ENCODE measurements at places on chromosomes 16 and 17. TPM values are rescaled to one million over a fixed set of nuclear protein-coding genes. Genes with fewer than 3 reads are reported as not detected.
A peak's percentile ranks its signal among the peaks of the same experiment; 100 is the strongest.

GRCh38 chr17:69503711-69504110 is 89.2 kb downstream of the MAP2K6 start:
- DNase-seq = no peak

DNA sequence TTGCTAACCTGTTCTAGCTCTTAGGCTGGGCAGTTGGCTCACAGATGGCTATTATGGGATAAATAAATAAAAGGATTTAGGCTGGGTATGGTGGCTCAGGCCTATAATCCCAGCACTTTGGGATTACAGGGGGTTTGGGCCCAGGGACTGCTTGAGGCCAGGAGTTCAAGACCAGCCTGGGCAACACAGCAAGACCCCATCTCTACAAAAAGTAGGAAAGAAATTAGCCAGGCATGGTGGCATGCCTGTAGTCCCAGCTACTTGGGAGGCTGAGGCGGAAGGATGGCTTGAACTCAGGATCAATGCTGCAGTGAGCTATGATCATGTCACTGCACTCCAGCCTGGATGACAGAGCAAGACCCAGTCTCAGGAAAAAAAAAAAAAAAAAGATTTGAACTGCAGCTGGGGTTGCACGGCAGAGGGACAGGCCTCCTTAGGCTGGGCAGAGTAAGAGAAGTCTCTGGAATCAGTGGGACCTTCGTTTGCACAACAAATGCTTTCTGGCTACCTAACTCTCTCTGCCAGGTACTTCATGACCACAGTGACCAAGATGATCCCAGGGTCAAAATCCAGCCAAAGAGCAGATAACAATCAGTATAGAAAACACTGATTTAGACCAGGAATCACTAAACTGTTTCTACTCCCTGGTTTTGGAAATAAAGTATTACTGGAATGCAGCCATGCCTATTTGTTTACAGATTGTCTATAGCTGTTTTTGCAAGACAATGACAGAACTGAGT is 6.8 kb downstream of the RUSF1 start:
- no peak for DNase-seq

Gene ASPA
- not detected for total RNA-seq

Gene CDH8
- 0.21 TPM for total RNA-seq

DNA sequence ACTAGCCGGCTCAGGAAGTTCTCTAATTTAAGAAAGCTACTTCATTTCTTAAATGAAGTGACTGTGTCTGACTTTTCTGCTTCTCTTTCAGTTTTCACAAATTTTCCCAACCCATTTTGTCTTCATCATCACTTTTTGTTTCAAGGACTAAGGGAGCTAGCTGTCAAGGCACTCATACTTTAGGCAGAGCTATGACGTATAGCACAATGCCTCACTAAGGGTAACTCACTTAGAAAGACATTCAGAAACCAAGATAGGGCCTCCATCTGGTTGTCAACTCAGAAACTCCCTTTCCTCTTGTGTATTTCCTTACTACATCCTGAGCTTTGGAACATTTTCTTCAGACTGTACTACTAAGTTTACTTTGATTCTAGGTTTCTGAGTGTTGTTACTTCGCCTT is 397.9 kb downstream of the TOX3 start:
- DNase-seq = no peak

- DNase-seq = peak; percentile 95
These were observed 5.3 kb downstream of the CYGB start for GRCh38 chr17:76532072-76532651.

DNA sequence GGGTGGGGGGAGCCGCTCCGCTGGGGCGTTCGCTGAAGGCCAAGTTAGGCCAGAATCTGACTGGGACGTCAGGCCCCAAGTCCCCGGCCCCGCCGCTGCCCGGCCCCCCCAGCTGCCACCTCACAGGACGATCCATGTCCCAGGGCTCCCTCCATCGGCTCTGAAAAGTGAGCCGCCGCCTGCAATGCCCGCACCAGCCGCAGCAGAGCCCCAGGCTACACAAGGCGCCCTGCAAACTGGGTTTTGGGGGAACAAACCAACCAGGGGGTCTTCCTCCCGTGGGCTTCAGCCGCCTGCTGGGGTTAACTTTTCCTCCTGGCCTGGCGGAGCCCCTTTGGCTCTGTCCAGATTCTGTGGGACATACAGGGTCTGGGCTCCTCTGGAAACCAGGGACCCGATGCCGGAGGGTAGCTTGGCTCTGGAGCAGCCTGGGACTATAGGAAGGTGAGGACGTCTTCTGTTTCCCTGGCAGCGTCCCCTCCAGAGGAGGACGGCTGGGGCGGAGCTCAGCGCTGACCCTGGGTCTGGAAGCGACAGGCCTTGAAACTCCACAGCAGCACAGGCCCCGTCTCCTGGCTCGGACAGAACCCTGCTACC is 835 bp downstream of the NME4 start:
- no peak for DNase-seq

Gene PRAC1
- total RNA-seq = not detected

DNA sequence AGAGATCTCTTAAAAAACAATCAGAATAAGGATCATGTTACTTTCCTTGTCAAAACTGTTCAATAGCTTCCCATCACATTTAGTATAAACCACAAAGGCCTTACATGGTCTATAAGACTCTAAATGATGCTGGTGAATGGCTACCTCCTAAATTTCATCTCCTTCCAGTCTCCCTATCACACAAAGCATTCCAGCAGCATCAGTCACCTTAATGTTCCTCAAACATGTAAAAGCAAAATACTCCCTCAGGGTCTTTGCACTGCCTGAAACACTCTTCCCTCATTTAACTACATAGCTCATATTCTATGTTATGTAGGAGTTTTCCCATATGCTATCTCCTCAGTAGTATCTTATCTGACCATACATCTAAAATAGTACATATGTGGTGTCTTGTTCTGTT is 53.5 kb upstream of the INTS2 start:
- peak; percentile 79 for DNase-seq

DNA sequence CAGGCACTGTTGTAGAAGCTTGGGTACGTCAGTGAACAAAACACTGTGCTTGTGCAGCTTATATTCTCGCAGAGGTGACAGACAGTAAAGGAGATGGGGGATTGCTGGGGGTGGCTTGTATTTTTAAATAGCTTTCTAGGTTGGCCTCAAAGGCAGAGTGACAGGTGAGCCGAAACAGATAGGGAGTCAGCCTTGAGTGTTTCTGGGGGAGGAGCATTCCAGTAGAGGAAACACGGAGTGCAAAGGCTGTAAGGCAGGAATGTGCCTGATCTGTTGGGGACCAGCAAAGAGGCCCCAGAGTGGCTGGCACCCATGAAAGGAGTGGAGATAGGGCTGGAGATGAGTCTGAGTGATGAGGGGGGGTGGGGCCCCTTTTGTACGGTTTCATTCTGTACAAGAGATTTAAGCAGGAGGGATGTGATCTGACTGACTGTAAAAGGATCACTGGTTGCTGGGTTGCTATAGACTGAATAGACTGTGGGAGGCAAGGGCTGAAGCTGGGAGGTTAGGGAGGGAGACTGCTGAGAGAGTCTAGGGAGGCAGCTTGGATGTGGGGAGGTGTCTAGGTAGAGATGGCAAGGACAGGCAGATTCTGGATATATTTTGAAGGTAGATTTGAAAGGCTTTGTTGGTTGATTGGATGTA is 15.2 kb downstream of the NUP93 start:
- DNase-seq = no peak

- DNase-seq = peak; percentile 42
These were observed 34.8 kb downstream of the SOST start for GRCh38 chr17:43723697-43724359.

Gene SDR42E2
- not detected for total RNA-seq

GRCh38 chr16:66422366-66422765 is 4.7 kb upstream of the BEAN1 start:
- DNase-seq = no peak

GRCh38 chr16:57566436-57566835 is 24.0 kb downstream of the ADGRG5 start:
- no peak for DNase-seq

Data from foreskin keratinocyte (primary cell).